ENCODE measurements at places on chromosomes 16 and 17.

- DNase-seq, result peak; percentile 98
These were observed 12.5 kb downstream of the CEP295NL start for GRCh38 chr17:78890498-78890897.

DNA sequence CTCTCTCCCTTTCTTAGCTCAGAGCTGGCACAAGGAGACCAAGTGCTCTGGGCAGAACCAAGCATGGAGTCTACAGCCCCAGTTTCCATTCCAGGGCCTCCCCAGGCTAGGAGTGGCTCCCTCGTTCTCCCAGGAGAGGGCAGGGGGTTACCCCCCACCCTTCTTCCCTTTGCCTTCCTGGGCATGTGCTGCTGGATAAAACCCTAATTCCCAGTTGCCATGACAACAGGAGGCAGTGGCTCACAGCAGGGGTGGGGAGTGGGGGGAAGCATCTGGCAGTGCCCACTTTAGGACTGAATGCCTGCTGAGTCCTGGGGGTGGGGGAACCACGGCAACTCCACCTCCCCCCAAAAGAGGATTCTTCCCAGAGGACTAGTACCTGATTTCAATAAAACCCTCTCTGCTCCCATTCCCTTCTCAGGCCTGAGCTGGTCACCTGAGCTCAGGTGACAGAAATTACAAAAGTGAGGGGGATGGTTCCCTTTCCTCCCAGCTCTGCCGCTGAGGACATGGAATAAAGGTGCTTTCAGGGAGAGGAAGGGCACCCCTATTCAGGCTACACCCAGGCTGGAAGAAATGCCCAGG, 1.8 kb downstream of the MPP2 start:
- DNase-seq, result no peak

GRCh38 chr17:82408938-82409318, 9.2 kb upstream of the HEXD start:
- DNase-seq, result no peak

DNA sequence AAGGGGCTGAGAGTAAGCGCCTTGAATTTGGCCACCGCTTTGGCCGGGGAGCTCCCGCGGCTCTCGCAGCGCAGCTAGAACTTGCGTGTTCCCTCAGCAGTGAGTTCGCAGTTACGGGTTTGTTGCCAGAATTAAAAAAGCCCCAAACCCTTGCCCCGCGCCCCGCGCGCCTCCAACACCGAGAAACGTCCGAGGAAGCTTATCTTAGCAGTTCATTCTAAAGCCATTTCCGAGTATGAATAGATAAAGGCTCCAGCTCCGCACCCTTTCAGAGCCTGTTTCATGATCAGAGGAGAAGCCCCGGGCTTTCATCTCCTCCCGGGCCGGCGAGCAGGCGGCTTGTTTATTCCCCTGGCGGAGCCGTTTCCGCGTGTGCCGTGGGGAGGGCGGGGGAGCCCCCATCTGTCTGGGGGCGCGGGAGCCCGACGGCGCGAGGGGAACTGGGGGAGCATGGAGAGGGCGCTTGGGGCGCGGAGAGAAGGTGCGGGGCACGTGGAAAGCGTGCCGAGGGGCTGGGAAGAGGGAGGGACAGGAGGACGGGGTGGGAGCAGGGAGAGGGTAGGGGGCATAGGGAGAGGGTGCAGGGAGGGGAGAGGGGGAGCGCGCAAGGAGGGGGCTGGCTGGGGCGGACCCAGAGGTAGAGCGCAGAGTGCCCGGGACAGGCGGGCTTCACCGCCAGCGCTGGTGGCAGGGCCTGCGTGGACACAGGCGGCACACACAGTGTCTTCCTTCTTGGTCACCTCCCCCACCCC, 9.9 kb downstream of the TBX4 start:
- DNase-seq, result no peak

DNA sequence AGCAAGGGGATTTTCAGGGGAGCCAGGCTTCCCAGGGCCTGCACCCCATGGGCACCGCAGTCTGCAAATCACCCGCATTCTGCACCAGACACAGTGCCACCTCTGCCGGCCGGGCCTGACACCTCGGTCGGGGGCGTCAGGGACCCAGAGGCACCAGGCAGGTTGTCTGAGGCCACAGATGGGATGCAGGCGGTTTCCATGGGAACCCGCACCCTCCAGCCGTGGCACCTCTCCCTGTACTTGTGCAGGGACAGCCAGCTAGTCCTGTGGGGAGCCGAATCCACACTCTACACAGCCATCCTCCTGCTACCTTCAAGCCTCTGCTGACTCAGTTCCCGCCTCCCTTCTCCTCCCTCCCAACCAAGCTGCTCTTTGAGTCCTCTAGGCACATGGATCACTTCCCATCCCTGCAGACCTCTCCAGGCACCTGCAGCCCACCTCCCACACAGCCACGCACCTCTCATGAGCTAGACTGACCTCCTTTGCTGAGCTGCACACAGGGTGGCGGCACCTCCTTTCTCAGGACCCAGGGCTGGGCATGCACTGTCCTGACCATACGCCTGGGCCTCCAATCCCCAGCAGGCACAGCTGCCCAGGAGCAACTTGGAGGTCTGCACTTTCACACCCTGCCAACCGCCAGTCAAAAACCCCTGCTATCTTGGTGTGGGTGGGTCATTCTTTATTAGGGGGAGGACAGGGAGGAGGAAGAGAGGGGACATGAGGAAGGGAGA, 119.5 kb downstream of the C16orf78 start:
- DNase-seq, result no peak

DNA sequence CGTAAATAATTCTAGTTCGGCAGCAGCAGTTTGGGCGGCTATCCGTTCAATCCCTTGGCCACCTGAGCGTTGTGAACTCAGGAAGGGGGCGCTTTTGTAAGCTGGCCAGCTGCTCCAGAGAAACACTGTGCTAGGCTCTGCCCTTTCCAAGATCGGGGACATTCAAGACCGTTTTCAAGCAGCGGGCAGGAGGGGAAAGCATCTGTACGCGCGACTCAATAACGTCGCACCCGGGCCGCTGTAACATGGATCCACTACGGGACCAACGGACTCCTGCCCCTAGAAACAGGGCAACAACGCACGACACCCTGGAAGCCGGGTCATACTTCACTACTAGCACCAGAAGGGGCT, 463 bp downstream of the TOP2A start:
- DNase-seq, result no peak

GRCh38 chr17:69949496-69949895, 125.5 kb upstream of the KCNJ16 start:
- DNase-seq, result no peak

GRCh38 chr16:50282010-50282538, 15.7 kb downstream of the ADCY7 start:
- peak; percentile 99 for DNase-seq

DNA sequence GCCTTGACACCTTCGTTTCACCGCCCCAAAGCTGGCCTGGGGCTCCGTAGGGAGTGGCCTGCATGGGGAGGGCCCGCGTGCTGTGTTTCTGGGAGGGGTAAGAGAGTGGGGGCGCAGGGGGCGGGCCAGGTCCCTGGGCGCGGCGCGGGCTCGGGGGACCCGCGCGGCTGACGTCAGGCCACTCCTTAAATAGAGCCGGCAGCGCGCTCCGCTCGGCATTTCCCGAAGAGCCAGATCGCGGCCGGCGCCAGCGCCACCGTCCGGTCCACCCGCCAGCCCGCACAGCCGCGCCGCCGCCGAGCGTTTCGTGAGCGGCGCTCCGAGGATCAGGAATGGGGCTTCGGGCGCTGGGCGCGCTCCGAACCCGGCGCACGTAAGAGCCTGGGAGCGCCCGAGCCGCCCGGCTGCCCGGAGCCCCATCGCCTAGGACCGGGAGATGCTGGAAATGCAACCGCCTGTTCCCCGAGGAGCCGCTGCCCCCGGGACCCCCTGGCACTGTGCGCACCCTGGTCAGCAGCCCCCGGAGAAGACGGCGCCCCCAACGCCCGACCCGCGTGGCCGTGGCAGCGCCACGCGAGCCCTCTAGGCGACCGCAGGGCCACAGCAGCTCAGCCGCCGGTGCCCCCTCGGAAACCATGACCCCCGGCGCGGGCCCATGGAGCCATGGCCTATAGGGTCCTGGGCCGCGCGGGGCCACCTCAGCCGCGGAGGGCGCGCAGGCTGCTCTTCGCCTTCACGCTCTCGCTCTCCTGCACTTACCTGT, at the start of gene HS3ST2:
Gene HS3ST2, plus strand, starts transcription at position 215 of the 763 bp plus-strand sequence. Its CDS starts 449 bp downstream, at position 664.
- no peak for DNase-seq

DNA sequence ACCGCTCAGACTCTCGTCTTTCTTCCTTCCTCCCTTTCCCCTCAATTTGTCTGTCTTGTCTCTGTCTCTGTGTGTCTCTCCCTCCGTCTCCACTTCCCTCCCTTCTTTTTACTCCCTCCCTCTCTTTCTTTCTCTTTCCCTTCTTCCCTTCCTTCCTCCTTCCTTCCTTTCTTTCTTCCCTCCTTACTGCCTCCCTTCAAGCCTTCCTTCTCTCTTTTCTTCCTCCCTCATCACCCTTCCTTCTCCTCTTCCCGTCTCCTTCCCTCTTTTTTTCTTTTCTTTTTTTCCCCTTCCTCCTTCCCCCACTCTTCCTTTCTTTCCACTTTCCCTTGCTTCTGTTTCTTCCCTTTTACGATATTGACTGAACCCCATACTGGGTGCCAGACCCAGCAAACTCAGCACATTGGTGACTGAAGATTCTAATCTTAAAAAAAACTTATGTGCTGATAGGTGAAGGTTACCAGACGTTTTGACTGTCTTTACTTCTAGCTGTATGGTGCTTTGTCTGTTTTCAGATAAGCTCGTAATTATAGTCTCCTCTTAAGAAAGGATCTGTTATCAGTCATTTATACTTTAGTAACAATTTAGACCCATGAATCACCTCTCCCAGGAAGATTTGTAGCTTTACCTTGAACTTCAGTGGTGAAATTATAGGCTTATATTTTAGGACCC, 481 bp upstream of the BRD7 start:
- DNase-seq, result no peak

DNA sequence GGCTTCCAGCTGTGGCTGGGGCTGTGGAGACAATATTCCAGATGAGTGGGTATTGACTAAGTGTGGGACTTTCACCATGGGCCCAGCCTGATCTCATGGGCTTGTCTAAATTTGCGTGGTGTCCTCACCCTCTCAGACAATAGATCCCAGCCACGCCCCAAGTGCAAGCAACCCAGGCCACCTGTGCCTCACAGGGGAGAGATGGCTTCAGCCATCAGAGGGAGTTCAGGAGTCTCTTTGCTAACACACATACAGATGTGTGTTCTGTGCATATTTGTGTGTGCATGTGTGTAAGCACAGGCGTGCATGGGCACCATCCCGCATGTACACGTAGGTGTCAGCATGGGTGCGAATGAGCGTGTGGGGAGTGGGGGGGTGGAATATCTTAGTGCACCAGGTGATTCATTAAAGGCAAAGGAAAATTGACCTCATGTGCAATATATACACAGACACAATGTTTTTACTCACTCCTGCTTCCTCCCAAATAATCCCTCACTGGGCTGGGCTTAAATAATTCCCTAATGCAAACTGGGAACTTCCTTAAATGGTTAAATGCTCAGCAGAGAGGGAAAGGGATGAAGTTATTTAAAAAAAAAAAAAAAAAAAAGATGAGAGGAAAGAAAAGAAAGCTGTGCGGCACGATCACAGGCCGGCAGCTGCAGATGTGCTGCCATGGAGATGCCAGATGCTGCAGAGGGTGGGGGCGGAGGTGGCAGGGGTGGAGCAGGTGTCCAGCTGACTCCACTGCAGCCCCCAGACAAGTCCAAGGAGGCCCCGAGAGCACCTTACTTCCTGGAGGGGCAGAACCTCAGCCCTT, 24.0 kb upstream of the CDC42EP4 start:
- no peak for DNase-seq

DNA sequence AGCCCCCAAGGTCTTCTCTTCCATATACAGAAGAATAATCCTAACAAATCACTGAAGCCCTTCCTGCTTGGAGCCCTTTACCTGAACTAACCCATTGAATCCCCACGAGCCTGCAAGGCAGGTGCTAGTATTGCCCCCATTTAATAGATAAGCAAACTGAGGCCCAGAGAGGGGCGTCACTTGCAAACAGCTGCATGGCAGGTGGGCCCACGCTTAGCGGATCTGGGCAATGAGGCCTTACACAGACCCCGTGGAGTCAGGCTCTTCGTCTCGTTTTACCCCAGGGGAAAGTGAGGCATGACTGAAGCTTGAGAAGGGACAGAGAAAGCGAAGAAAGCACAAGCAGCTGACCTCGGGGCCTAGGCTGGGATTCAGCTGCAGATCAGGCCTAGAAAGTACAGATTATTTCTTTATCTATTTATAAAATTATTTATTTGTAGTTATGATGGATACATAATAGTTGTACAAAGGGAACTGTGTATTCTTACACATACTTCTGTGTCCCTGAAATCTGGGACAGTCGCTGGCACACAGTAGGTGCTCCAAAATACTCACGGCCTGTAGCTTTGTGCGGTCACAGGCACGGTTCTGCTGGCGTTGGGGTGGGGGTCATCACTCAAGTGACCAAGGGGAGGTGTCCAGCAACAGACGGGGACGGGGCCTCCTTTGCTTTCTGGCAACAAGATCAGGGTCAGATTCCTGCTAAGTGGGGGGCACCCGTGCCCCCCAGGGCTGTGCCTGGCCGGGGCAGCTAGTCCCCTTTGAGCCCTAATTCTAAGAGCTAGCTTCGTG, 223.2 kb upstream of the GSE1 start:
- DNase-seq, result no peak

DNA sequence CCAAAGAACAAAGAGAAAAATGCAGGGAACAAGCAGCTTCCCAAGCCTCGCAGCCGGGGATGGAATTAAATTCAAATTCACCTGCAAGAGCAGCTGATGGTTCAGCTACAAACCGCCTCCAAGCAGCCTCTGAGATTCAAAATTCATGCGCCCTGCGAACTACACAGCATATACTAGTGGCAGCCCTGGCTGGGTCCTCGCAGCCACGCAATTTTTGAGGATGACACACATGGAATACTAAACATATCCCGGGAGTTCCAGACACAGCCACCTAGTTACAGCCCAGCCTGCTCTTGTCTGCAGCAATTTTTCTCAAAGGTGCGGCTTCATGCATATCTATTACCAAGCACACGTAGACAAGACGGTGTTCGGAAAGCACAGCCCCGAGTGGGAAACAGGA, 35.9 kb upstream of the KIFC3 start:
- no peak for DNase-seq

DNA sequence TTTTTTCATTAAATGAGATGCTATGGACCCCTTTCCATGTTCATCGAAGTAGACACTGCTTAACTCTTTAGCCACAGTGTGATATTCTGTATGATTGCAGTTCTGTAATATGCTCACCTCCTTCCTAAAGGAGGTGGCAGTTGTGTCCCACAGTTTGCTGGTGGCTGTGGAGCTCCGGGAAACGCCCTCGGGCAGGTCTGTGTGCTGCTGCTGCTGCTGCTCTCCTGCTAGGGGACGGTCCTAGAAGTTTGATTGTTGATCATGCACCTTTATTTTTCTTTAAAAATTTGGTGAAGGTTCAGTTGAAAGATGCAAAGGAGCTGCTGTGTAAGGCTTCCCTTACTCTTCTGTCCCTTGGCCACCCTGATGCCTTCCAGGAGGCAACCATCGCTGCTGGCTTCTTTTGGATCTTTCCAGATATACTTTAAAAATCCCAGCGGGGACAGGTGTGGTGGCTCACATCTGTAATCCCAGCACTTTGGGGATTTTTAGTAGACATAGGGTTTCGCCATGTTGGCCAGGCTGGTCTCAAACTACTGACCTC, 8.4 kb upstream of the CLEC18A start:
- DNase-seq, result no peak

GRCh38 chr17:75825149-75825552, 19.1 kb downstream of the UNC13D start:
- DNase-seq, result no peak

All from MV-4-11 (cell line).